ENCODE measurements at places on chromosomes 13 and 19.
A peak's percentile ranks its signal among the peaks of the same experiment; 100 is the strongest.

GRCh38 chr13:38590796-38591507, 95.9 kb upstream of the FREM2 start:
- no peak for DNase-seq

GRCh38 chr13:41268764-41269163, 5.4 kb upstream of the MTRF1 start:
- peak; percentile 2 for DNase-seq

GRCh38 chr13:38386421-38386820, 36.8 kb downstream of the UFM1 start:
- DNase-seq = no peak

GRCh38 chr19:53881482-53882390, at the start of gene PRKCG:
TSS of gene PRKCG (plus strand) at chr19:53882197. CDS start at chr19:53882495, 298 bp downstream.
- no peak for DNase-seq

DNA sequence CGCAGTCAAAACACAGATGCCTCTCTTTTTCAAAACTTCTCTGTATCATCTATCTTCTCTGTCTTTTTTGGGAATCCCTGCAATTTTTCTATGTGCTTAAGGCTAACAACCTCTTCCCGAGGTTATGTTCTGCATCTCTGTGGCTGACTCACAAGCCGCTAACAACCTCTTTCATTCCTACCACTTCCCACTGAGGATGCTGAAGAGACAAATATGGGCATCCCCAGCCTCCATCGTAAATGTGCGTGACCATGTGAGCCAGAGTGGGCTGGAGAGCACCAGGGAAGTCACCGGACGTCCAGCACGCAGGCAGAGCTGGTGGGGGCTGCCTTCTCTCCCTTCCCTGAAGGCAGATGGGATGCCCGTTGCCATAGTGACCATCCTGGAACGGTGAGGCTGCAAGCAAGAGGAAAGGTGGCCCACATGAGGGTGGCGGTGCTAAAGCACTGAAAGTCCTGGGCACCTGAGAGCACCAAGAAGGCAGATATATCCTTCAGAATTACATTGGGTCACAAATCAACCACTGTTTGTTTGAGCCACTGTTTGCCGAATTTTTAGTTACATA, 122.8 kb downstream of the SHISA2 start:
- DNase-seq = peak; percentile 92

- peak; percentile 86 for DNase-seq
Observed at GRCh38 chr13:31909864-31910551, 121.6 kb upstream of the FRY start.

DNA sequence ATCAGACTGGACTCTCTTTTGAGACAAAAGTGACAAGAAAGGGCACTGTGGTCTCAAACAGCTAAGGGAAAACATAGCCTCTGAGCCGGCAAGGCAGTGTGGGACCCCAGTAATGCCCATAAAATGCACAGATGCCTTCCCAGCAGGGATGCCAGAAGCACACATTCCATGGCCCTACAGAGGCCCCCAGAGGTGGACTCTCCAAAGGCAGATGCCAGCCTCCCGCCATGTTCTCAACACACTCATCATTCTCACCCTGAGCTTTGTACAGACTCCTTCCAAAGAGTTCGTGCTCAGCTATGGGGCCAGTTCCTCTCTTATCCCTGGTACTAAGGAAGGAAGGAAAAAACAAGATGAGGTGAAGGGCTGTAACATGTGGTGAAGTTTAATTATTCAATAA, 67.1 kb upstream of the ATP12A start:
- no peak for DNase-seq

- DNase-seq = peak; percentile 64
Observed at GRCh38 chr13:99812625-99813024, 158.9 kb downstream of the ZIC5 start.

DNA sequence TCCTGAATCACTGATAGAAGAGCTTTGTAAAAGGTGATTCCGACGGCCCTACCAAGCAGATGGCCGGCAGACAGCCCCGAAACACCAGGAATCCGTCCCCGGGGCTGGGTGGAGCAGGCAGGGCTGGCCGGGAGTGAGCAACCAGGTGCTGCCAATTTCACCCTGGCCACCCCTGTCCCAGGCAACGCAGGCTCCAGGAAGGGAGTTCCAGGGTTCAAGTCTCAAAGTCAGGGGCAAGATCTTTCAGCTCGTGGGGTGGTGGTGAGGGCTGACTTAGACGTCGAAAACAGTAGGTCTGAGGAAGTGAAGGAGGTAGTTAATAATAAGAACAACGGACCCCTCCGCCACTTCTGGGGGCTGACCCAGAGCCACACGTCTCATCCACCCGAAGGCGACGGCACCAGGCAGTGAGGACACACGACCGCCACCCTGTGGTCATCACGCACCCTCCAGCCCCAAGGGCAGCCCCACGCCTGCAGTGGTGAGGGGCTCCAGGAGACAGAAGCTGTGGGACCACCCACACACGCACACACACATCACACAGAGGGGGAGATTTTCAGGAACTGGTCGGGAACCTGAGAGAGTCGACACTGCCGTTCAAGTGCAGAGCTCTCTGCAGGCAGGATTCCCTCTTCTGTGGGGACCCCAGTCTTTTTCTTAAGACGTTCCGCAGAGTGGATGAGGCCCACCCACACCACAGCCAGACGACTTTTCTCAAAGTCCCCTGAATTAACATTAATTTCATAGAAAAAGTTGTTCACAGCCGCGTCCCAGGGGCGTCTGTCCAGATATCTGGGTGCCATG, 67.2 kb downstream of the SPACA7 start:
- DNase-seq = no peak

GRCh38 chr13:65836066-65836465, 1394.1 kb downstream of the PCDH9 start:
- DNase-seq = no peak

DNA sequence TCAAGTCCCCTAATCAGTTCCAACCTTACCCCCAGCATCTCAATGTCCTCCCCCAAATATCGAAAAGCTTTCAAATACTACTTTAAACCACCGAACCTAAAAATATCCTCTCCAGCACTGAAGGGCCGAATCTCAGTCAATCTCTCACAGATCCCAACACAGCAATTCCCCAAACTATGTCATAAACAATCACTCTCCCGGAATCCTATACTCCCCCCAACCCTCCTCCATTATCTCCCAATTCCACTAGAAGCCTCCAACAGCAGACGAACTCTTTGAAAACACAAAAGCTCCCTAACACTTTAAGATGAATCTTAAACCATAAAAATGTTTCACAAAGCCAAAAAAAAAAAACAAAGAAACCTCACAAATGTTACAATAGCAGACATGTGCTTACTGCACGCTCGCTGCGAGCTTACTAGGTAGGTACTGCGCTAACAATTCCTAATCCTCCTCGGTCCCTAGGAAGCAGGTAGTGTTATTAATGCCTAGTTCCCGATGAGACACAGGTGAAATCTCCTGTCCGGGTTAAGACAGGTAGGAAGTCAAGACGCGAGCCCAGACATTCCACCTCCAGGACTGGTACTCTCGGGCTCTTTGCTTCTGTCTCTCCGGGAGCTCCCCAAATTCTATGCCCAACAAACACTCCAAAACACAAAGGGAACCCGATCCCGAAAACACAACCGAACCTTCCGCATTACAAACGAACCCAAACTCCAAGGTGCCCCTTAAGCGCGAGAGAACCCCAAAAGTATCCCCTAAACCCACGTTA, 14.2 kb downstream of the FBXO46 start:
- DNase-seq = peak; percentile 49

DNA sequence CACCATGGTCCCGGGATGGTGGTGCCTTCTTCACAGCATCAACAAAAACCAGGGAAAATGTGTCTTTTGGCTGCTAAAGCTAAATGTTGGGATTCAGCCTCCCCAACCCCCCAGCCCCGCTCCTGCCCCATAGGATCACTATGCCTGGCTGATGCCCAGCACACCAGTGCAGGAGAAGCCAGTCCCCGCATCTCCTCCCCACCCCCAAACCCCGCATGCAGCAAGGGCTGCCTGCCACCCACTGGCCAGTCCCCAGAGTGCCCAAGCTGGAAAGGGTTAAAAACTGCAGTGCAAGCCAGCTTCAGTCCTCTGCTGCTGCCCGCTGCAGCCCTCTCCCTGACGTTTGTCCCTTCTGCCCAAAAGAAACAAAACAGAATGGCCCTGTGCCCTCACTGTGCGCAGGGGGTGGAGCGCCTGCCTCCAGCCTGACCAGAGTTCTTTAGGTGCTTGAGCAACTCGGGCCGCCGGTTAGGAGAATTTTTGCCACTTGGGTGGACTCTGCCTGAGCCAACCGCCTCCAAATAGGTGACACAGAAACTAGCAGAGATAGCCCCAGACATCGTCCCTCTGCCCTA, 3.7 kb downstream of the CALM3 start:
- peak; percentile 51 for DNase-seq

DNA sequence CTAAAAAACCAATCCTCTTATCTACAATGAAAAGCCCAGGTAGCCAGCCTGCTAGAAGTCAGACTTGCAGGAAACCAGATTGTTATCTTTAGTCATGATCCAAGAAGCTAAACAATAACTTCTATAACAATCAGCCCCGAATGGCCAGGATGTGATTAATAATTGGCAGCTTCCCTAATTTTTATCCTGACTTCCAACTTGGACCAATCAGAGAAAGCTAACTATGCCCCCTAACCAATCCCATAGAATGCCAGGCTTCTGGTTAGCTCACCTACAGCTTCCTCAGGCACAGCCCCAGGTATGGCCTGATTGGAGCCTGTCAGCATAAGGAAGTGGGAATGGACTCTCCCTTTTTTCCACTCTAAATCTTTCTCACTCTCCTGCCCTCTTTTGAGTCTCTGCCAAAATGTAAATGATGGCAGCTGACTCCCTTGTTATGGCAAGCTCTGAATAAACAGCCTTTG, 394.9 kb downstream of the DLEU7 start:
- DNase-seq = no peak

- peak; percentile 29 for DNase-seq
Observed at GRCh38 chr13:111206148-111206547, 91.0 kb downstream of the ARHGEF7 start.

DNA sequence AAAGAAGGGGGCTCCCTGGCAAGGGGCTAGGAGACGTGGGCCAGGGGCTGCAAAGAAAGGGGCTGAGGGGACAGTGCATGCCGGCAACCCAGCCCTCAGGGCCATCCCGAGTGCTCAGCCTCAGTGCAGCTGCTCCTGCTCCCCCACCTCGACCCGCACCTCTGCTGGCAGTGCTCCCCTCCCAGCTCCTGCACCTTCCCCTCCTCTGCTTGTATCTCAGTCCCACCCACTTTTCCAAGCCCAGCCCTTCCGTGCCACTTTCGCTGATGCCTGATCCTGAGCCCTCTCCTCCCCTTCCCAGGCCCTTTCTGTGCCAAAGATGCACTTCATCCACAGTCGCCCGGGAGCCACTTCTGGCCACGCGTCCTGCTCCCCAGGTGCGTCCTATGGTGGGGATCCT, 69.9 kb upstream of the KCTD15 start:
- DNase-seq = no peak

DNA sequence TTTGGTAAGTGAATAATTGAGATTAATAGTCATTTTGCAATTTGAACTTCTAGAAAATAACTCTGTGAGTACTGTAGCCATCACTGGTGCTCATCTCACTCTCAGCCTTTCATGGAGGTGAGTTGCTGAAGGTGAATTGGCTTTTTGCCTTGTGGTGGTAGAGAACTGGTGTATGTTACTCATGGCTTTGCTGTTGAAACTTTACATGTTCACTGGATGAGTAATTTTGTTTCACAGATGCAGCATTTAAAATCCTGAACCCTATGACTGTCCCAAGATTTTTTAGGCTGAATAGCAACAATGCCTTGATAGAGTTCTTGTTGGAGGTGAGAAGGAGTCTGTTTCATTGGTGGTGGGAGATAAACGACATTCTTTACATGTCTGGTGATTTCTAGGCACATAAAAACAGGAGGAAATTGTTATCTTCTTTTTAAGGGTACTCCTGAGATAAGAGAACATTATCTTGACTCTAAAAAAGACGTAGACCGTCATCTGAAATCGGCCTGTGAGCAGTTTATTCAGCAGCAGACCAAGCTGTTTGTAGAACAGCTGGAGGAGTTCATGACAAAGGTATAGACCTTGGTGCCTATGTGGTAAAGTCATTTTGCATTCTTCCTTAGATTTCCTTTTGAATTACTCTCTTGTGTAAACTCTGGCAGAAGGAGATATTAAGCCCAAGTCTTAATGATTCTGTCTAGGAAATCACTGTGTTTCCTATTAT, 53.9 kb downstream of the COG3 start:
- DNase-seq = no peak

DNA sequence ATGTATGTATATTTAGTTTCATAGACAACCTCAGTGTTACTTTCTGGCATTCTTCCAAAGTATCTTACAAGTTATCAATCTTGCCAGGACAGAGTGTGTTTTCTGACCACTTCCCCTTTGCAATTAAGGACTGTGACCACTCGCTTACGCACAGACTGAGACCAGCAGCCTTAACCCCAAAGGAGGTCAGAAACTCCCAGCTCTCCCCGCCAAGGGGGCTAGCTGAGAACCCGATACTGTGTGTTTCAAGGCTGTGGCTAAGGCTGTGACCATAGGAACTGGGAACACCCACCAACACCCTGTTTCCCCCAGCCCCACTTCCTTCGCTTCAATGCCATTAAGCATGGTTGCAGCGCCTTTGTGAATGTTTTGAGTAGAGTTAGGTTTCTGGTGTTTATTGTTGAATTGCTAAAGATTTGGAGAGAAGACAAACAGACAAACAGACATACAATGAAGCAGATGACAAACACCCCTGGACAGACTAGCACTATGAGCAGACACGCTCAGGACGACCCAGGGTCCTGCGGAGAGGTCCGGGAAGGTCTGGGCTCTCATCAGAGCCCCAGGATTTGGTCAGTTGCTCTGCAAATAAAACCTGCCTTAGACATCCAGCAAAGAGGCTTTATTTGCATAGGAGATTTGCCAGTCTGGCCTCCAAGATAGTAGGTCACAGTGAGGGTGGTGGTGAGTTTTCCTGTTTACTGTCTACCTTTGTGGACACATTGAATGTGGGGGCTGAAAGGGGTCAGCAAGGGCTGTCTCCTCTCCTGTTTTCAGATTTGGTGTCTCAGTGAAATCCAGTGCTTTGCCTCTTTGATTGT, 25.0 kb upstream of the TNFSF11 start:
- no peak for DNase-seq

DNA sequence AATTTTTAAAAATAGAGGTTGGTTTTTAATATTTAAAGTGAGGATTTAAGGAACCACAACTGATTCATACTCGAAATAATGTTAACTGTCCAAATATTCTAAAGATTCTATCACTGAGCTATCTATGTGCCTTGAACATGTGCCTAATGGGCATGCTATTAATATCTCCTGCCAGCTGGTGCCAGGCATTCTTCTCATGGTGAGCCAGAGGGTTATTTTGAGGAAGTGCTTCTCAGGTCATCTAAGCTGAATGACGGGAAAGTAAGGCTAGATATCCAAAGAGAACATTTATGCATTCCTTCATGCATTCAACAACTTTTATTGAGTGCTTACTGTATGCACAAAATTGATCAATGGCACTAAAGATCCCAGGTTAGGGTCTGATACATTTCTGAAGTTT, 138.2 kb downstream of the PIBF1 start:
- DNase-seq = peak; percentile 75

DNA sequence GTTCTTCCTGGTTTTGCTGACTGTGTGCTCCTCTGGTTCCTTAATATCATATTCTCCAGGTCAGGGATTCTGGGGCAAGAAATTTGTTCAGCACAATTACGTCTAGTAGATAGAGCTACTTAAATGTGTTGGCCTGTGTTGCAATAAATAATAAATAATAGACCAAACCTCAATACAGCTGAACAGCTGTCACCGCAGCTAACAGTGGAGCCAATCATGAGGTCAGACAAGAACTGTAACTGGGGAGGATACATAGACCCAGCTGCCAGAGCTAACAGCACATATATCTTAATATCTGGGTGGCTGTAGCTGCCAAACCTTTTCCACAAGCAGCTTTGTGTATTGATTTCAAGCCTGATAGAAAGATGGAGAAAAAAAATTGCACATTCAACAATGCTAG, 1596.3 kb upstream of the PCDH20 start:
- DNase-seq = no peak

GRCh38 chr19:39319892-39320248, 793 bp downstream of the LRFN1 start:
- no peak for DNase-seq

Data from G401 (cell line).